ENCODE measurements at places on chromosomes 6 and 20.

- DNase-seq: no peak
Measured at GRCh38 chr20:33443006-33443511, 504 bp downstream of the SNTA1 start.

DNA sequence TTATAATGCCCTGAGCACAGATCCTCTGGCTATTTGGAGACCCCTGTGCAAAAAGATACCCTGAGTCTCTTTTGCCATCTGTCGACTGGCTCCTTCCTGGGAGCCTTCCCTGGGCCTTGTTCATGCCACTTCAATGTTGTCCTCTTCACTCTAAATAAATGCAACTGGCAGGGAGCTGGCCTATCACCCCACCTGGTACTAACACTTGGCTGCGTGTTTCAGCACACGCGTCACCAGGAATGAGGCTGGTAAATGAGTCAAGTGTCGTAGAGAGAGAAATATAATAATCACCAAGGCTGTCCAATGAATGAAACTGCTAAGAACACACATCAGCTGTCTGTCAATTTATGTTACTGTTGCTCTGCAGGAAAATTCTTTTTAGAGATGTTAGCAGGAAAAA, 374.6 kb upstream of the JARID2 start:
- DNase-seq: no peak

DNA sequence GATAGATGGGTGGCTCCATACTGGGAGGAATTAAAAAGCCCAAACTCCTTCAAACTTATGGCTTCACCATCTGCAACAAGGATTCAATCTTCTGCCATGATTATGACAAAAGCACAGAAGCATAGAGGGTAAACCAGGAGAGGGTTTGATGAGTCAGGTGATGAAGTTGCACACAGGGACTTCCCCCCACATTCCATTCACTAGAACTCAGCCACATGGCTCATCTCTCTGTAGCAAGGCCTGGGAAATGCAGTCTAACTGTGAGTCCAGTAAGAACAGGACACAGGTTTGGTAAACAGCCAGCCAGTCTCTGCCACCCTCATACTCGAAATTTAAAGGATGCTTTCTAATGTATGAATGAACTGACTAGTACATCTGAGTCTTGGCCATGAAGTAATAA, 142.9 kb downstream of the HIVEP2 start:
- peak; percentile 88 for DNase-seq

DNA sequence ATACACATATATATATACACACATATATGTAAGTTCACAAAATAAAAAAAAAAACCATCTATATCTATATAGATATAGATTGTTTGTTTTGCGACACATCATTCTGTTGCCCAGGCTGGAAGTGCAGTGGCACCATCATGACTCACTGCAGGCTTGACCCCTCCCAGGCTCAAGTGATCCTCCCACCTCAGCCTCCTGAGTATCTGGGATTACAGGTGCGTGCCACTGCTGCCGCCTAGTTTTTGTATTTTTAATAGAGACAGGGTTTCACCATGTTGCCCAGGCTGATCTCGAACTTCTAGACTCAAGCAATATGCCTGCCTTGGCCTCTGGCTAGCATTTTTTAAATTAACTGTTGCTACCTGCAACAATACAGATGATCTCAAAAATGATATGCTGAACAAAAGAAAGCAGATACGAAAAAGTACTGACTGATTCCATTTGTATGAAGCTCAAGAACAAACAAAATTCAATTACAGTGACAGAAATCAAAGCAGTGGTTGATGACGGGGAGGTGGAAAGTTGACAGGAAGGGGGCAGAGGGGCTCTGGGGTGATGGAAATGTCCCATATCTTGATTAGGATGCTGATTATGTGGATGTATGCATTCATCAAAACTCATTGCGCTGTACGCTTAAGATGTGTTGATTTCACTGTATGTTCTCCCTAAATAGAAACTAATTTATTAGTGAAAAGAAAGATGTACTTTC, 49.6 kb downstream of the ATXN1 start:
- no peak for DNase-seq

- no peak for DNase-seq
Measured at GRCh38 chr6:111734068-111735061, 128.7 kb upstream of the TRAF3IP2 start.

GRCh38 chr20:5626603-5627002, 123.6 kb upstream of the SHLD1 start:
- DNase-seq: no peak

DNA sequence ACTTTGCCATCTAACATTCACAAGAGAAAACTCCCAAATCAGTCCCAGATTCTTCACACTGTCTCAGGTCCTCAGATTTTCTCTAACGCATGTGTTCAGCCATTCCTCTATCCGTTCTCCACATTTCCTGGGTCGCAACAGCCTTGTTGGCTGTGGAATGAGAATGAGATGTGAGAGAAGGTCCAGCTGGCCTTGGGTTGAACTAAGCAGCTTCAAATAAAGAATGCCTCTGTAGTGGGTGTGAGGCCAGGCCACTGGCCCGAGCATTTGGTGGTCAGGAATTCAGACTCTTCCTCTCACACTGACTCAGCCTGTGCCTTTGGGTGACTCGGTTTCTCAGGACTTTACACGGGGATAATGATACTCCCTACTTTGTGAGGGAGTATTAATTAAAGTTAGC, 73.8 kb upstream of the CCN6 start:
- DNase-seq: no peak

GRCh38 chr20:3652676-3653596, 10.3 kb downstream of the GFRA4 start:
- no peak for DNase-seq

DNA sequence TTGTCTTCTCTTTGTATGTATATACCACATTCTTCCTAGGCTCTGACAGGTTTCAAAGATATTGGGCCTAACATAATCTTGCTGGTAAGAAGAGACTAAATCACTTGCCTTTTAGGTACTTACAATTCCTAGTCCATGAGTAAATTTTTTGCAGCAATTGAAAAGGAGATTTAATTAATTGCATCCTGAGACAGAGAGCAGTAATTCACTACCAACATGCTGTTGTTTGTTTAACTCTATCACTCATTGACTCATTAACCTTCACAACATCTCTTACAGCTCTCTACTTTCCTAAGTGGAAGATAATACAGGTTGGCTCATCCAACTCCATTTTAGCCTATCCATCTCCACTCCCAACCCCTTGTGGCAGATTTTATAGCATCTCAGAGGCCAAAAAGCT, 280.4 kb downstream of the ALDH8A1 start:
- no peak for DNase-seq

- DNase-seq: no peak
Measured at GRCh38 chr6:124057461-124057860, 253.8 kb downstream of the NKAIN2 start.

Measured in amniotic stem cell (primary cell).